ENCODE measurements at places on chromosomes 5 and 9. TPM values are rescaled to one million over a fixed set of nuclear protein-coding genes. Genes with fewer than 3 reads are reported as not detected.

Gene IL33
- total RNA-seq = 3.3 TPM

- DNase-seq = no peak
Observed at GRCh38 chr9:2299156-2299842, 284.2 kb downstream of the SMARCA2 start.

Gene SEMA4D
- total RNA-seq = 11.1 TPM

- DNase-seq = peak; percentile 69
Observed at GRCh38 chr9:107548298-107549142, 59.0 kb upstream of the KLF4 start.

- no peak for DNase-seq
Observed at GRCh38 chr5:159402856-159403255, 72.6 kb upstream of the IL12B start.

GRCh38 chr5:153782589-153783361 is 255.9 kb downstream of the FAM114A2 start:
- no peak for DNase-seq

GRCh38 chr5:171405615-171406014 is 13.8 kb upstream of the FGF18 start:
- DNase-seq = no peak

Gene IRX1
- total RNA-seq = not detected

GRCh38 chr9:124733964-124734740 is 37.0 kb downstream of the NR6A1 start:
- DNase-seq = no peak

Gene GLE1
- total RNA-seq = 20.2 TPM

GRCh38 chr9:76441551-76442322 is 17.2 kb upstream of the GCNT1 start:
- DNase-seq = no peak

GRCh38 chr5:128118214-128118613 is 34.6 kb downstream of the SLC12A2 start:
- no peak for DNase-seq

GRCh38 chr5:74124826-74125225 is 498.8 kb downstream of the ARHGEF28 start:
- DNase-seq = no peak

DNA sequence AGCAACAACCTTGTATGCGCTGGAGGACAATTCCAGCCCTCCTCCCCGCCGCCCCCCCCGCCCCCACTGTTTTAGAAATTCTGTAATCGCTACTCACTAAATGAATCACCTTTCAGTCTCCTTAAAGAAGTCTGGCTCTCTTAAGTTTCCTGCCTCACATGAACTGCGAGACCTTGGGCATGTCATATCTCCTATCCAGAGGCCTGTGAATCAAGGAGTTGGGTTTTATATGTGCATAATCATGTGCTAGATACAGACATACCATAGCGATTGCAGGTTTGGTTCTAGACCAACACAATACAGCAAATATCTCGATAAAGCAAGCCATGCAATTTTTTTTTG is 337 bp upstream of the DMAC1 start:
- DNase-seq = no peak

DNA sequence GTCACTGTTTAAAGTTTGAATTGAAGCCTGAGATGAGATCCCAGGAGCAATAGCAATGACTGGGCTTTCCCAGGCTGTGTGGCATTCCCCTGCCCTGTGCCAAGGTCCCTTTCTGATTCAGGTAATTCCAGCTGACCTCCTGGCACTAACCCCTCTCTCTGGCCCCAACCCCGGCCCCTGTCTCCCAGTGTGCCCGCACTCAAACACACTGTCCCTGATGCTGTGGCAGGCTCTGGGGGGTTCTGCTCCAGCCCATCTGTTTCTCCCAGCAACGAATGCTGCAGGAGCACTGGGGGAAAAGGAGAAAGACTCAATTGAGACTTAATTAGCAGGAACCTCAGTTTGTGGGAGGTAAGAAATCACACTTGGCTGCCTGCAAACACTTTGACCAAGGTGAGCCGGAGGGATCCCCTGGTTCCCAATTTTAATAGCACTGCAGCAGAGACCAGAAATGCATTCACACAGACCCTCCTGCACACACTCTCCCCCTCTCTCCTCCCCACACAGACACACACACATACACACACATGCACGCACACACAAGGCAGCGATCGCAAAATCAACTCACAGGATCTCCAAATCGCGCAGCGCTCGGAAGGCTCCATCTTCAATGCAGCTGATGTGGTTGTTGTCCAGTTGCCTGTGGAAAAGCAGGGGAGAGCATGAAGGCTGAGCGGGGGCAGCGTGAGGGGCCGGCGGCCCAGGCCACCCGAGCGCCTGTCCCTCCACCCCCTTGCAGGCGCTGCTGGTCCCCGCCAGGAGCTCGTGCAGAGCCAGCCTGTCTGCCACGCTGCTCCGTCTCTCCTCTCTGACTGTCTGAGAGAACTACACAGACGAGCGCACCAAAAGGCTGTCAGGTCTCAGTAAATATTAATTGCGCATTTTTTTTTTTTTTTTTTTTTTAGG is 265.1 kb upstream of the PANK3 start:
- DNase-seq = no peak

DNA sequence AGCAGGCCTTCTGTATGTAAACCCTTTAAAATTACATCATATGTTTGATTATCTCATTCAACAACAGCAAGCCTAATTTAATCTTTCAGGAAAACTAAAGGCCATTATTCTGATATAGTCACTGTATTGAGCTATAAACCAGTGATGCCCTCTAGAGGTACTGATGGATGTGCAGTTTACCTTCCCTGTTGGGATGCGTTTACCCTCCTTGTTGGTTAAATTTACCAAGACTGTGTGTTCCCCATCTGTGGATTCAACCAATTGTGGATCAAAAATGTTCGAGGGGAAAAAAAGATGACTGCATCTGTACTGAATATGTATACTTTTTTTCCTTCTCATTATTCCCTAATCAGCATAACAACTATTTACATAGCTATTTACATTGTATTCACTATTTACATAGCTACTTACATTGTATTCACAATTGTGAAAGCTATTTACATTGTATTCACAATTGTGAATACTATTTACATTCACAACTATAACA is 3.7 kb upstream of the BAAT start:
- DNase-seq = no peak

- DNase-seq = no peak
Observed at GRCh38 chr9:95521699-95522098, 4.9 kb upstream of the PTCH1 start.

Gene PRR16
- 1.5 TPM for total RNA-seq

GRCh38 chr5:157989296-157989695 is 130.4 kb upstream of the CLINT1 start:
- DNase-seq = no peak

DNA sequence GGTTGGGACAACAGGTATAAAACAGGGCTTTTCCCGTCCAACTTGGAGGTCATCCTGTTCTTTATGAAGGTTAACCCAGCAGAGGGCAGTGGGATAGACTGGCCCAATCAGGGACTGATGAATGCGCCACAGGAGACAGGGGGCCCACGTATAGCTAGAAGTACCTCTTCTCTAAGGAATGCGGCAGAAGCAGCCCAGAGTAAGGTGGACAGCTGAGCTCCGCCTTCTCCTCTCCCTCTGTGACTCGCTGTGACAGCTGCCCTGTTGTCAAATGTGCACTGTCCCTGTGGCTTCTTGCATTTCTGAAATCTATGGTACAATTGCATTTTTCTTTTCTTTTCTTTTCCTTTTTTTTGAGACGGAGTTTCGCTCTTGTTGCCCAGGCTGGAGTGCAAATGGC is 306.6 kb downstream of the FBXL7 start:
- no peak for DNase-seq

Gene KCTD16
- 0.33 TPM for total RNA-seq

Gene TAF11L5
- total RNA-seq = not detected
